ENCODE measurements at places on chromosomes 3 and 15. TPM values are rescaled to one million over a fixed set of nuclear protein-coding genes. Genes with fewer than 3 reads are reported as not detected.

C3orf80 gene
- 0.15 TPM for total RNA-seq

MYL3 gene
- total RNA-seq = not detected

DNA sequence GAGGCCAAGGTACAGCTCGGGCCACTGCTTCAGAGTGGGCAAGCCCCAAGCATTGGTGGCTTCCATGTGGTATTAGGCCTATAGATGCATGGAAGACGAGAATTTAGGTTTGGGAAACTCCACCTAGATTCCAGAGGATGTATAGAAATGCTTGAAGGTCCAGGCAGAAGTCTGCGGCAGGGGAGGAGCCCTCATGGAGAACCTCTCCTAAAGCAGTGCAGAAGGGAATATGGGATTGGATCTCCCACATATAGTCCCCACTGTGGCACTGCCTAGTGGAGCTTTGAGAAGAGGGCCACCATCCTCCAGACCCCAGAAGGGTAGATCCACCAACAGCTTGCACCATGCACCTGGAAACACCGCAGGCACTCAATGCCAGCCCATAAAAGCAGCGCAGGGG is 48.1 kb upstream of the XXYLT1 start:
- H3K4me1 ChIP-seq = no peaks in the 10 kb centered on the region
- DNase-seq = no peak
- no peaks in the 10 kb centered on the region for H3K27me3 ChIP-seq
- H3K27ac ChIP-seq = no peak overlapping the region
- H3K4me3 ChIP-seq = no peak overlapping the region

GRCh38 chr3:45029661-45030060 is 3.6 kb downstream of the CLEC3B start:
- no peaks in the 10 kb centered on the region for H3K36me3 ChIP-seq
- H3K27ac ChIP-seq = no peak overlapping the region
- H3K4me3 ChIP-seq = no peak overlapping the region
- H3K4me1 ChIP-seq = peaks cover 1% of the 10 kb centered on the region

Data from CD4-positive, CD25-positive, alpha-beta regulatory T cell (primary cell).